ENCODE measurements at places on chromosomes 12 and 14. TPM values are rescaled to one million over a fixed set of nuclear protein-coding genes. Genes with fewer than 3 reads are reported as not detected.
A peak's percentile ranks its signal among the peaks of the same experiment; 100 is the strongest.

Gene SVOP
- not detected for total RNA-seq

Gene TMEM229B
- total RNA-seq, result 0.42 TPM

Gene IRAK3
- total RNA-seq, result 0.27 TPM

DNA sequence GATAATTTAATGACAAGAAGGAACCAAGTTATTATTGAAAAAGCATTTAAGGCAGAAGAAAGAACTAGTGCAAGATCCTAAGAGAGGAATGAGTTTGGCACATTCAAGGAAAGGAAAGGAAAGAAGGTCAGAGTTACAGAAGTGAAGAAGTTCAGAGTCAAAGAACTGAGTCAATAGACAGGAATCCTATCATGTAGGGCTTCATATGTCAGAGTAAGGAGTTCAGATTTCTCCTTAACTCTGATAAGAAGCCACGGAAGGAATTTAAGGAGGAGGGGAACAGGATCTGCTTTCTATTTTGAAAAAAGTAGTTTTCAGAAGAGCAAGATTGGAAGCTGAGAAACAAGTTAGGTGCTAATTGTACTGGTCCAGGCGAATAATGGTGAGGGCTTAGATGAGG lies 223.1 kb upstream of the FOXN3 start:
- no peak for DNase-seq

GRCh38 chr14:99393059-99393655 lies 87.5 kb downstream of the SETD3 start:
- peak; percentile 52 for DNase-seq

- no peak for DNase-seq
Observed at GRCh38 chr12:130686511-130686991, 29.5 kb downstream of the RIMBP2 start.

- DNase-seq, result no peak
Observed at GRCh38 chr12:17579205-17580026, 510.6 kb downstream of the RERGL start.

DNA sequence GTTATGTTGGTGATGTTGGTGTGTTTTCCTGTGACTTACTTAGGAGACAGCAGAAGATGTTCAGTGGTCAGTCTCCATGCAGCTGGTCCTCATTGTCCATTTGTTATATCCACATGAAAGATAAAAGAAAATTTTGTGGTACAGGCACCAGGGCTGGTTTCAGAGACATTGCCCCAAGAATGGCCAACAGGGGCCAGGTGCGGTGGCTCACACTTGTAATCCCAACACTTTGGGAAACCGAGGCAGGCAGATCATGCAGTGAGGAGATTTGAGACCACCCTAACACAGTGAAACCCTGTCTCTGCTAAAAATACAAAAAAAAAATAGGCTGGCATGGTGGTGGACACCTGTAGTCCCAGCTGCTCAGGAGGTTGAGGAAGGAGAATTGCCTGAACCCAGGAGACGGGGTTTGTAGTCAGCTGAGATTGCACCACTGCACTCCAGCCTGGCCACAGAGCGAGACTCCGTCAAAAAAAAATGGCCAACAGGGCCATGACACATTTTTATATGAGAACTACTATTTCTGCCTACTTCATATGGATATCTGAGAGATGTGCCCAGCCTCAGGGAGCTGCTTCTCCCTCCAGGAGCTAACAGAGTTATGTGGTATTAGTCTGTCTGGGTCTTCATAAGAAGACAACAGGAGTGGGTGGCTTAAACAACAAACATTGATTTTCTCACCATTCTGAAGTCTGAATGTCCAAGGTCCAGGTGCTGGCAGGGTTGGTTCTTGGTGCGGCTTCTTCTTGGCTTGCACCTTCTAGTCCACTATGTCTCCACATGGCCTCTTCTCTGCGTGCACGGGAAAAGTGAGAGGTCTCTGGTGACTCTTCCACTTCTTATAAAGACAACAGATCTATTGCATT lies 821.7 kb downstream of the TMEM121 start:
- no peak for DNase-seq

Measured in cardiac muscle cell (in vitro differentiated cells and primary cell).